ENCODE measurements at places on chromosomes 5 and 9.

DNA sequence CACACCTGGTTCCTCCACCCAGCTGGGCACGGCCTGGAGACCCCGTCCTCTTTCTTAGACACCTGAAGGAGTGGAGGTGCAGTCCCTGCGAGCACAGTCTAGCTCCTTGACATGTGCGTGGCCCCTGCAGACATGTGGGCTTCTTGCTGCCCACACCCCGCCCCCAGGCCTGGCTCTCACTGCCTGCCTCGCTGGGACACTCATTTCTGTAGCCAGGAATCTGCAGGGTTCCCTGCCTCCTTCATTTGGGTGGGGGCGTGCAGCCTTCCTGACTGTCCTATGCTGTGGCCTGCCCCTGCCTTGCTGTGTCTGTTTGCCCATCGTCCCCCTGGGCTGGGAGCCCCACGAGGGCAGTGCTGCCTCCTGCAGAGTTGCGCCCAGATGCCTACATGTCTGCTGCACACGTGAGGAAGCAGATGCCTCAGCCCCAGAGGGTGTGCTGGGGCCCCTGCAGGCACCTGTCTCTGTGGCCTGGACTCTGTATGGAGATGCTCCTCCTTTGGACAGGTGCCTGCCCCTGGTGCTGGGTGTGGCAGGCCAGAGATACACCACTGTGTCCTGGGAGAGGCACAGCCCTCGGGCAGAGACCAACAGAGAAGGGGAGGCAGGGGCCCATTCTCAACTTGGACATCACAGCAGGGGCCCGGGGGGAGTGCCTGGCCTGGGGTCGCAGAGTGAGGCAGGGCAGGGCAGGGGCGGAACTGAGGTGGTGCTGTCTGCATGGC is 22.6 kb downstream of the FLT4 start:
- DNase-seq, result no peak

GRCh38 chr9:37974506-37975173 is 70.7 kb upstream of the SLC25A51 start:
- no peak for DNase-seq

GRCh38 chr5:151461312-151461711 is 13.9 kb downstream of the SLC36A1 start:
- DNase-seq, result no peak

DNA sequence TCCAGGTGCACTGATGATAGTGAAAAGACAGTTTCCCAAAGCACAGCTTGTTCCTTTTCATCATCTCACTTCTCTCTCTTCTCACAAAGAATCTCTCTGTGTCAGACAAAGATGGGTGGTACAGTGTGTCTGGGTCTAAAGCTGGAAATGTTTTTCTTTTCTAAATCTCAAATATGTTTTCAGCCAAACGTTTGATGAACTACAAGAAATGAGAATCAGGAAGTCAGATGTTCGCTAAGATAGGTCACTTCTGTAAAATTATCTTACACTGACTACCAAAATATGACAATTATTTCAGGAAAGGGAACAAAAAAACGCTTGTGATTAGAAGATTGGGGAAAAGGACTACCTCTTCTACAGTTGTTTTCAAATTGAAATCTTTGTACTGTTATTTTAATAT is 708.8 kb downstream of the PTPRD start:
- DNase-seq, result no peak

GRCh38 chr5:24368115-24368514 is 276.7 kb downstream of the CDH10 start:
- no peak for DNase-seq

DNA sequence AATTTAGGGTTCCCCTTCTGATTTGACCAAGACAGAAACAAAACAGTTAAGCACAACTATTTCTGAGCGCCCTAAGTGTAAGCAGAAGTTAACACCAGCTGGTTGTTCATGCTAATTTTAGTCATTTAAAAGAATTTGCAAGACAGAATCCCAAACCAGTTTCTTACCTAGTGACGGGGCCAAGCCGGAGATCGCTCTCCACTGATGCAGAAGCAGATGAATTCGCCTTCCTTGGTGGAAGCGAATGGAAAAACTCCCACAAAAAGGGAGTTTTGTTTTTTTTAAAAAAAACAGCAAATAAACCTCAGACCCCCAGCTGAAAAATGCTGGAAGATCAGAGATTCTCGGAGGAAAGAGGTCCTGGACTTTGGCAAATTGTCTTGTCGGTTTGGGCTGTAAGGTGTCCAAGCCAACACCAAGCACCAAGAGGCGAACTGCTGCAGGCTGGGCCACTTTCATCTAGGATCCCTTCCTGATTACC is 47.4 kb upstream of the GLDC start:
- no peak for DNase-seq

DNA sequence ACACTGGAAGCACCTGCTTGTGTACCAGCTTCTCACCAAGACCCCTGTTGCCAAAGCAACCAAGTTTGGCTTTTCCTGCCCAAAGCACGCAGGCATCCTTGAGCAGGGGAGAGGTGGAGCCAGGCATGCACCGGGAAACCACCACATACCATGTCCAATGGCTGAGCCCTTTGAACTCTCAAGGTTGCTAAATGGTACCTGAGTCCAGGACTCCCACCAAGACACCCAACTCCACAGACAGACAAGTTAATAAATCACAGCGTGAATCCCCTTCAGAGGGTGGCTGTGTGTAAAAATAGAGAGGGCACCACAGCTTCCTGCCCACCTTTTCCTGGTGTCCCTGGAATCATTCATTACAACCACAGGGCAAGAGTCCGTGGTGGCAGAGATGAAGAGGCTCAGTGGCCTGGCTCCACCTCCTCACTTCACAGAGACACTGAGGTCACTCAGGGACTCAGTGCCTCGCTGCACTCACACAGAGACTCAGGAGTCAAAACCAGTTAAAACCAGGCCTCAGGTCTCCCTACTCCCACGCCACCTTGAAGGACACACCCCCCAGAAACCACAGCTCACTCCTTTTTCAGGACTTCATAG is 143.7 kb downstream of the C5orf15 start:
- no peak for DNase-seq

DNA sequence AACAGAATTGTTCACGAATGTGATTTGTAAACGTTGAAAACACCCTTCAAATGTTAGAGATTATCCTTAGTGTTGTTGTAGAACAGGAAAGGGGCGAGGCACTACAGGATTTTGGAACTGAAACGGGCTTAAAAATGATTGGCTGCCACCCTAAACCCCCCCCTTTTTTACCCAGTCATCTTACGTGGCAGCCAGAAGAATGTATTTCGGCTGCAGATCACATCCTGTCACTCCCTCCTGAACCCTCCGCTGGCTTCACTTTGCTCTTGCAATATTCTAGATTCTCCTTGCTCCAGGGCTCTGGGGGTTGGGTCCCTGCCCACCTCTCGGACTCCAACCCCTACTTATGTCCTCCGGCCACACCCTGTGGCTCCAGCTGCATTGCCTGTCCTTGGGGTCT is 13.9 kb upstream of the UNC5A start:
- DNase-seq, result no peak

GRCh38 chr5:116738239-116738614 is 163.6 kb upstream of the SEMA6A start:
- DNase-seq, result no peak

GRCh38 chr9:8346296-8346695 is 546.7 kb upstream of the DMAC1 start:
- no peak for DNase-seq

GRCh38 chr5:127370631-127371030 is 80.0 kb downstream of the MEGF10 start:
- no peak for DNase-seq

- DNase-seq, result no peak
Measured at GRCh38 chr9:96156171-96156974, 145.6 kb downstream of the HSD17B3 start.

DNA sequence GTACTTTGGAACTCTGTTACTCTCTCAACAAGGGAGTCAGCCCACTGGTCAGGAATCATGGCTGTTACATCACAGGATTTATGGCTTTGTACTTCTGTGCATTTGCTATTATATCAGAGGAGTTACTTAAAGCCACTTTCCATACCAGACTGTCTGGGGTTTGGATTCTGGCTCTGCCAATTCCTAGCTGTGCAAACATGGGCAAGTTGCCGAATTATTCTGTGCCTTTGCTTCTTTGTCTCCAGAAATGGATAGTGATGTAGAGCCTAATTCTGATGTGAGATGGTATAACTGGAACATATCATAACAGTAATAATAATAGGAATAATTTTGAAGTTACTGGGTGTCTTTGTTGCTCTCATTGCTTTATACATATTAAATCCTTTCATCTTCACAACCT is 1047.3 kb upstream of the SEMA6A start:
- DNase-seq, result no peak

- no peak for DNase-seq
Measured at GRCh38 chr9:4714266-4715016, 26.6 kb downstream of the AK3 start.

- DNase-seq, result no peak
Measured at GRCh38 chr9:127303830-127304229, 39.3 kb downstream of the GARNL3 start.

DNA sequence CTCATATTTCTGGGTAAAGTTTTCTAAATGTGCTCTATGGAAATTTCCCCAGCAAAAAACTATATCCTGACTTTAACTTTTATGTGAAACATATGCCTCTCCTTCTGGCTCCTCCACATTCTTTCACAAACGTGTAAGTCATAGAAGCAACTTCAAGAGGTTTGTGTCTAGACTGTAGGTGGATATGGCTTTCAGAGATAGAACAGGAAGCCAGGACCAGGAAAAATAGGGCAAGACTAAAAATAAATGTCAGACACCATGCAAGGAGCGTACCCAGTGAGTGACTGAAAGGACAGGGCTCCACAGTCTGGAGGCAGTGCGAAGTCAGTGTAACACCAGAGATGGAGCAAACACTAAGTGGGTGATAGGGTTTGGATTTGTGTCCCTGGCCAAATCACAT is 240.7 kb downstream of the COX7C start:
- no peak for DNase-seq

GRCh38 chr9:95000821-95001220 is 274.3 kb downstream of the AOPEP start:
- DNase-seq, result no peak

GRCh38 chr5:88188458-88189132 is 80.0 kb downstream of the TMEM161B start:
- DNase-seq, result no peak

GRCh38 chr5:107364443-107365319 is 306.1 kb downstream of the EFNA5 start:
- DNase-seq, result no peak

DNA sequence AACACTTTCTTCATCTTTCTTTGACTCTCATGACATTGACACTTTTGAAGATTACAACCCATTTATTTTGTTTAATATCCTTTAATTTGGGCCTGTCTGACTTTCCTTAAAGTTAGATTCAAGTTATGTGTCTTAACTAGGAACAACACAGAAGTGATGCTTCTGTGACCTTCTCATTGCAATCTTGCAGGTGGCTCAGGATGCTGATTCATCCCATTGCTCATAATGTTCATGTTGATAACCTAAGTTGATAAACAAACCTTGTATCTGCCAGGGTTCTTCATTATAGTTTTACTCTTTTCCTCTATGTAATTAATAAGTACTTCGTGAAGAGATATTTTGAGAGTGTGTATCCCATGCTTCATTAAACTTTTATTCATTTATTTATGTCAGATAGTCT is 107.2 kb upstream of the SHB start:
- DNase-seq, result no peak

GRCh38 chr9:136775191-136775590 is 10.9 kb upstream of the LCN15 start:
- DNase-seq, result no peak

DNA sequence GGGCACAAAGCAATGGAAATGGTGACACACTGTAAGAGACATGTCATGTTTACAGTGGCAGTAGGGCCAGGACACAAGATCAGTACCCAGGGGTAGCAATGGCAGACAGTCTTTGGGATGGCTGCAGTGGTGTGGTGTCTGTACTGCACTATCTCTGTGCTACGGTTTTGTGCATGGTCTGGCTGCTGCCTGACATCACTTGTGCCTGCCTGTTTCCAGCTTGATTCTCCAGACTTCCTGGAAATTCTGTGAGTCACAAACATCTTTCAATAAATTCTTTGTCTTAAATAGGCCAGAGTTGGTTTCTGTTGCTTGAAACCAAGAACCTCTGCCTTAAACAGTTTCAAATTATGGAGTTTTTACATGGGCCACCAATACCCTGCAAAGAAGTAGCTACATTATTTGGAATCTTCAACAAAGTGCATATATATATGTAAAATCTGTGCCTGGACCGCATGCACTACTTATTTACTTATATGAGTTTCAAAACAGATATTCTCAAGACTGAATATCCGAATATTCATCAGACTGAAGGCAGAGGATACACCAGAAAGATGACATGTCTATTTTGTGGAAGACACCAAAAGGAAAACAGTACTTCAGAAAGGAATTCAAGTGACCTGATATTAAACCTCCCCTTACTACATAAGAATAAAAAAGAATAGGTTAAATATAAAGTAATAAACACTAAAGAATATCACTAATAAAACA is 188.1 kb downstream of the RFX3 start:
- DNase-seq, result no peak

- no peak for DNase-seq
Measured at GRCh38 chr9:136211441-136212344, 6.8 kb upstream of the LHX3 start.

DNA sequence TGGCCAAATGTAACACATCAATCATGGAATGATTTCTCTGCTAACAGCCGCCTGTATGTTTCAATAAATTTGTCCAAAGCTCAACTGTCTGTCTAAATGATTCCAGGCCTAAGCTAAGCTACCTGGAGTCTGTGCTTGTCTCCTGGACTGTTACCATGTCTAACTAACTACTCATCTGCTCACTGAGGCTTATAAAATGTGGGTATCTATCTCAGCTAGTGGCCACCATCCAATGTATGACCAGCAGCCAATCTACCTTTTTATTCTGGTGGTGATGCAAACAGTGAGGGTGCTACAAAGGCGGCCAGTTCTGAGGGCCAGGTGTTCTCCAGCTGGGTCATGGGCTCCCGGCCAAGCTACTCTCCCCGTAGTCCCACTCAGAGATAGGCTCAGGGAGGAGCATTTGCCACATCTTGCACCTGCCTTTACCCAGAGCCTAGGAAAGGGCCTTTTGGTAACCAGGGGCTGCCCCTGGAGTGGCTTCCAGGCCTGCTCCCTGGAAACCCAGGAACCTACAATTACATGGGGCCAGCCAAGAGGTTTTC is 59.1 kb downstream of the PFDN1 start:
- DNase-seq, result no peak

DNA sequence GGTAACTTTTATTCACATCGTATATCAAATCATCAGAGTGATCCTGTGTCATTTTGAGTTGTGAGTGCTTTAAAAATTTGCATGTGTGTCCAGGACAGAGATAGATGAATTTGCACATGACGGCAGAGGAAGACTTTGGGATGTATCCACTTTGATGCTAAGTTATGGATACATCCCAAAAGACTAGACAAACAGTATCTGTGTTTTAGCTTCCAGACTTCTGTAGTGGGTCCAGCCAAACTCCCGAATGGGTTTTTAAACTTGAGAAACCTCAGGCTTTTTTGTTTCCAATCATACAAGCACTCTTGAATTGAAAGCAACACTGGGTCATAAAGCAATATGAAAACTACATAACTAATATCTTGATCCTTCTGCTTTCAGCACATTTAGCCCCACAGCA is 213.8 kb downstream of the C9orf152 start:
- DNase-seq, result no peak

GRCh38 chr9:15370466-15371447 is 51.9 kb upstream of the SNAPC3 start:
- no peak for DNase-seq
